Femur (tissue), 1 donor: ENCODE measurements at places on chromosomes 2 and 18.

DNA sequence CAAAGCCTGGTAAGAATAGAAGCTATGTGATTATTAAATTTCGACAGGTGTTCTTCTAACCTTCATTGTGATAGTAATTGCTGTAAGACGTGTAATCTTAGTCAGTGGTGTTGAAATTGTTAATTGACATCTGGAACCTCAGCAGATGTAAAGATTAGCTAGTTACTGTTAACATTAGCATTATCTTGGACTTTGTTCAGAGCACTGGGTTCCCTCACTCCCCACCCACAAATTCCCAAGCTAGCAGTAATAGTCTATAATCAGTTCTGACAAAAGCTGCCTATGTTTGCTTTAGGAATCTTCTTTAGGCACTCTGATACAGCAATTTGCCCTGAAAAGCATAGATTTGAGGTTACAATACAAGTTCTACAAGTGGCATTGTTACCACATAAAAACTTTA lies 233.7 kb downstream of the EN1 start:
- DNase-seq = no peak

DNA sequence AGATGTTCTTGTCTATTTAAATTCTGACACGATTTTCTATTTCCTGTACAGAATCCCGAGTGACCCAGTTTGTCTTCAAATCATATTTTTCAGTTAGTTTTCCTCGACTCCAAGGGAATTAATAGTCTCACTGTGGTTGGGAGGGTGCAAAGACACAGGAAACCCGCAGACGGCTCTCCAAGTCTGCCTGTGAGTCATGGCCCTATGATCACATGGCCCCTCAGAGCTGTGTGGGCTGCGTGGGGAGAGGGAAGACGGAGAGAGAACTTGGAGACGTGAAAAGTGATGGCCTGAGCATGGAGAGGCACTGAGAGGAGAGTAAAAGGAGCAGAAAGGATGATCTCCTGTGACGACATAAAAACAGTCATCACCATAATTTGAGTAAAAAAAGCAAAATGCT lies 989.9 kb downstream of the DCDC2C start:
- peak; percentile 56 for DNase-seq

DNA sequence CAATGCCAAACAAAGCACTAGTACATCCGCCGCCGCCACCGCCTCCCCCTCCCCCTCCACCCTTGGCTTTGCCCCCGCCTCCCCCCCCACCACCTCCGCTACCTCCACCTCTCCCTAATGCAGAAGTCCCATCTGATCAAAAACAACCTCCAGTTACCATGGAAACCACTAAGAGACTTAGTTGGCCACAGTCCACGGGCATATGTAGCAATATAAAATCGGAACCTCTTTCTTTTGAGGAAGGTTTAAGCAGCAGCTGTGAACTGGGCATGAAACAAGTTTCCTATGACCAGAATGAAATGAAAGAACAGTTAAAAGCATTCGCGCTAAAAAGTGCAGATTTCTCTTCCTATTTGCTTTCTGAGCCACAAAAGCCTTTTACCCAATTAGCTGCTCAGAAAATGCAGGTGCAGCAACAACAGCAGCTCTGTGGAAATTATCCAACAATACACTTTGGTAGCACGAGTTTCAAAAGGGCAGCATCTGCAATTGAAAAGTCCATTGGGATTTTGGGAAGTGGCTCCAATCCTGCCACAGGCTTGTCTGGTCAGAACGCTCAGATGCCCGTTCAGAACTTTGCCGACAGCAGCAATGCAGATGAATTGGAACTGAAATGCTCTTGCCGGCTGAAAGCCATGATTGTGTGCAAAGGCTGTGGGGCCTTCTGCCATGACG lies 168.0 kb downstream of the ASXL3 start:
- DNase-seq = no peak

DNA sequence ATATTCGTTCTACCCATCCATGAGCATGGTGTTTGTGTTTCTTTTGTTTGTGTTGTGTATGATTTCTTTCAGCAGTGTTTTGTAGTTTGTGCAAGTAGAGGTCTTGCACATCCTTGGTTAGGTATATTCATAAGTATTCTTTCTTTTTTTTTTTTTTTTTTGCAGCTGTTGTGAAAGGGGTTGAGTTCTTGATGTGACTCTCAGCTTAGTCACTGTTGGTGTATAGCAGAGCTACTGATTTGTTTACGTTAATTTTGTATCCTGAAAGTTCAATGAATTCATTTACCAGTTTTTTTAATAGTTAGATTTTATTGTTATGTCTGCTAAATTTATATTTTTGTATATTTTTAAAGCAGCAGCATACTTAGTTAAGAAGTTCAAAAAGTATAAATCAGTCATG lies 834.4 kb upstream of the NRXN1 start:
- DNase-seq = no peak

DNA sequence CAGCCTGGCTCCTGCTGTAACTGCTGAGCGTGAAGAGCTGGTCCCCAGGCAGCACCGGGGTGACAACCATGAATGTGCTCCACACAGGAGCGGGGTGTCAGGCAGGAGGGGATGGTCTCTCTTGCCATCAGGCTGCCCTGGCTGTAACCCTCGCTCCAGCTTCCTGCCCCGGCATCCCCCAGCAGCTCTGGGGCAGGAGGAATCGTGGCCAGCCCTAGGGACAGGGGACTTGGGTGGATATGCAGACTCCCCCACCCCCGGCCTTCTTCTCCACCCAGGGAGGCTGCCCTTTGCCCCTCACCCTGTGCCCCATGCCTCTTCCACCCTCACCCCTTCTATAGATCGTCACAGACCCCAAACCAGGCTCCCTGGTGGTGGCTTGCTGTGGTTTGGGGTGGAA lies 69.4 kb upstream of the SMAD7 start:
- no peak for DNase-seq

DNA sequence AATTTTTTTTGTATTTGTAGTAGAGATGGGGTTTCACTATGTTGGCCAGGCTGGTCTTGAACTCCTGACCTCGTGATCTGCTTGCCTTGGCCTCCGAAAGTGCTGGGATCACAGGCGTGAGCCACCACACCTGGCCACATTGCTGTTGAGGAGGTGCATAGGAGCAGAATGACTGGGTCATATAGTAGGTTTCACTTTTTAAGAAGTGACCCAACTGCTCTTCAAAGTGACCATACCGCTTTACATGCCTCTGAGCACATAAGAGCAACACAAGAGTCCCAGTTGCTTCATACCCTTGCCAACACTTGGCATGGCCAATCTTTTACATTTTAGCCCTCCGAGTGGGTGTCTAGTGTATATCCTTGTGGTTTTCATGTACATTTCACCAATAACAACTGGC lies 28.9 kb downstream of the RRM2 start:
- no peak for DNase-seq

- no peak for DNase-seq
Measured at GRCh38 chr2:185796758-185797157, 58.2 kb downstream of the FSIP2 start.
